ENCODE measurements at places on chromosomes 7 and 10.

- DNase-seq: no peak
Measured at GRCh38 chr10:13346283-13347042, 1.6 kb downstream of the SEPHS1 start.

DNA sequence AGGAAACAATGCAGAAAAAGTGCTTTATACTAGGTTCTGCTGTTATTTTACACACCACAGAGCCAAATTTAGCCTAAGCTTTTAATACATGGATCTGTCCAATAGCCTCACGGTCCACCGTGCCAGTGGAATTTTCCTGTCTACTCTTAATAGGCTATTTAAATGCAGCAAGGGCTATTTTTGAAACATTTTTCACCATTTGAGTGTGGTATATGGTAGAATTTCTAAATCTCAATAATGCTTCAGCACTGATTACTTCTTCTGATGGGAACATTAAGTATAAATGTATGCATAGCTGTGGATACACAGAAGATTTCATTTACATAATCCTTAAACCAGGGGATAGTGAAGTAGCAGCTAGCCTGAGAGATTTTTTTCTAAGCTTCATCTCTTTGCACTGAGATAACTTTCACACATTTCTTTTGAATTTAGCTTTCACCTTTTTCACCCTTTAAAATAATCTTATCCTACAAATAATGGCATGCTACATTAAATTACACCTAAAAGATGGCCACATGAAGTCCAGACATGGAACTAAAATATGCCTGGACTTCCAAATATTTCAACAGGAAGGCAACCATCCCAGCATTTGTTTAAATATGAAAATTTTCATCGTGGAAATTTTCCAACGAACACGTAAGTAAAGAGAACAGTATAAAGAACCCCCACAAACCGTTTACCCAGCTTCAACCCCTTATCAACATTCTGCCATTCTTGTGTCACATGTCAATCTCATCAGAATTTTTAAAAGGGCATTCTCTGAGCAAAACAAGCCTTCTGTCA lies 45.4 kb downstream of the AMPH start:
- no peak for DNase-seq

GRCh38 chr10:114575417-114576131 lies 82.5 kb downstream of the ABLIM1 start:
- DNase-seq: no peak

GRCh38 chr7:148733496-148733895 lies 34.8 kb downstream of the CUL1 start:
- no peak for DNase-seq

- no peak for DNase-seq
Measured at GRCh38 chr7:140669352-140669751, 3.4 kb upstream of the ADCK2 start.

- no peak for DNase-seq
Measured at GRCh38 chr7:48188776-48189520, 17.7 kb downstream of the ABCA13 start.

DNA sequence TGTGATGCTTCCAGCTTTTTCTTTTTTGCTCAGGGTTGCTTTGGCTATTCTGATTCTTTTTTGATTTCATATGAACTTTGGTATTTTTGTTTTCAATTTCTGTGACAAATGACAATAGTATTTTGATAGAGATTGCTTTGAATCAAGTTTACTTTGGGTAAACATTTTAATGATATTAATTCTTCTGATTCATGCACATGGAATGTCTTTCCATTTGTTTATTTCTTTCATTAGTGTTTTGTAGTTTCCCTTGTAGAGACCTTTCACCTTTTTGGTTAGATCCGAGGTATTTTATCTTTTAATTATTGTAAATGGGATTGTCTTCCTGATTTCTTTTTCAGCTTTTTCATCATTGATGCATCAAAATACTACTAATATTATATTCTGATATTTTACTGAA lies 93.2 kb downstream of the LANCL2 start:
- no peak for DNase-seq

DNA sequence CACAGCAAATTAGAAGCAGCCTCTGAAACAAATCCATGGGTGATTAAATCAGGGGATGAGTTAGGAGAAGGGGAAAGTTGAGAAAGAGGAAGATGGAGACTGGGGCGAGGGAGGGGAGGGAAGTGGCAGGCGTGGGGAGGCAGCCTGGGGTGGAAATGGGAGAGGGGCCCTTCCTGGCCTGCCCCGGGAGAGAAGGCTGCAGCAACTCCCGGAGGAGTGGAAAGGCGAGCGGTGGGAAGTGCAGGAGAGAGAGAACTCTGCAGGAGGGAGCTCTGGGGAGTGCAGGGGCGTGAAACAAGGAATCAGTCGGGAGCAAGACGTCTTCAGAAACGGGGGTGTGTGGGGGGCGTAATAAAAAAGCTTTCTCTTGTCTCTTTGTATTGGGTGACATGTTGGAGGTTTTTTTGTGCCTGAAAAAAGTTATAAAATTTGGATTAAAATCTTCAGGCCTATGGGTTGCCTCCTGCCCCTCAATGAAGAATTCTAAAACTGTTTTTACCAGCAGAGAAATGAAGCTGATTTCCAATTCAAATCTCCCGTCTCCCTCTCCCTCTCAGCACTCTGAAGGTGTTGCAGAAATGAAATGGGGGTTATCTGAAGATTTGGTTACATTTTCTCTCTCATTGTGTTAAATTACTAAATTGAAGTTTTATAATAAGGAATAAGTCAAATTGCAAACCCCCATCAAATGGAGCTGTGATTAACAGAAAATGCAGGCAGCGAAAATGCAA lies 4.7 kb upstream of the UNCX start:
- DNase-seq: no peak
